HT-29 (cell line): ENCODE measurements at places on chromosomes 12 and 14.

DNA sequence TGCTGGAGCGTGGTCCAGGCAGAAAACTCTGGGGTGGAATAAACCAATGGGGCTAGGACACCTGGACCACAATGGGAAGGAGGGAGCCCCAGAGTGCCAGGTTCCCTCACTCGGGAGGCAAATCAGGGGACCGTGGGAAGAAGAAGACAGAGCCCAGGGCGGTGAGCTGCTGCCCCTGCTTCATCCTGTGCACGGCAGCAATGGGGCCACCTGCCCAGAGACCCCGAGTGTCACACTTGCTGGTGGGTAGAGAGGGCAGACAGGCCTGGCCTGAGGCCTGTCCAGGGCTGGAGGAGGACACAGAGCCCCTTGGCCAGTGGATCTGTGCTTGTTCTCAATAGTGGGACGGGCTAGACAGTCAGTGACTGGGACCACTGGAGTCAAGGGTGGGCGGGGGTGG lies 58.2 kb downstream of the DIO3 start:
- DNase-seq, result no peak

- no peak for DNase-seq
These were observed 61.5 kb downstream of the SPATS2 start for GRCh38 chr12:49428793-49429192.

- DNase-seq, result no peak
These were observed 9.8 kb upstream of the FKBP4 start for GRCh38 chr12:2785017-2785416.

DNA sequence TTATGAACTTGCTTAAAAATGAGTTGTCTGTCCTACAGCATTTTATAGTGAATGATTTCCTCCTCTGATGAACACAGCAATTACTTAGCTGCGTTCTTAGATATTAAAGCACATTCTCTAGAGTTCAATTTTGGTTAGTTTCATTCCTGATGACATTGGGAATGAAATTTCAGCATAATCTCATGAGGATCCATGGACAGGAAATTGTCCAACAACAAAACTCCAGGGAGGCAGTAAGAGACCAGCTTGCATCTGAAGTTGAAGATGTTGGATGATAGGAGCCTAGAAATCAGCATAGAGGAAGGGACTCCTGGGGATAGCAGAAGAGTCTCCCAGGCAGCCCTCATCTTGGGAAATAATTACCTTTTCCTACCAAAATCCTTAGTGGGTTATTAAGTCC lies 128.7 kb upstream of the RAP1B start:
- DNase-seq, result no peak
